CD4-positive, alpha-beta T cell (primary cell): ENCODE measurements at places on chromosomes 16 and 17. TPM values are rescaled to one million over a fixed set of nuclear protein-coding genes. Genes with fewer than 3 reads are reported as not detected.

DNA sequence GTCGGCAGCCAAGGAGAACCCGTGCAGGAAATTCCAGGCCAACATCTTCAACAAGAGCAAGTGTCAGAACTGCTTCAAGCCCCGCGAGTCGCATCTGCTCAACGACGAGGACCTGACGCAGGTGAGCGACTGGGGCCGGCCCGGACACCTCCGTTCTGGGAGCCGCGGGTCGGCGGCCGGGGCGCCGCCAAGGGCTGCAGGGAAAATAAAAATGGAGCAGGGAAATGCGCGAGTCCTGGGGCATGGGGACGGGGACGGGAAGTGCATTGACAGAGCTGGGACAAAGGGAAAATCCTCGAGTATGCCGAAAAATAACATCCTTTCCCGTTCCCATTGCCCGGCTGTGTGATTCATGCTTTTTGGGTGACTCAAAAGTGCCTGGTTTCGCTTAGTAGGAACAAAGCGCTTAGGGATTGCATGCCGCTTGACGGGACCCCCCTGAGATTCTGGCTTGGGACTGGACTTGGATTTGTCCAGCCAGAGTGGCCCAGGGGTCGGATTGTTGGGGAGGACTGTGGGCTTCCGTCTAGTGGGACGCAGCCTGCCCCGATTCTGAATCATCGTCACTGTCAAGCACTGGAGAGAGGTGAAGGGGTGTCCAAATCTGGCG lies 699 bp downstream of the MPRIP start:
- H3K36me3 ChIP-seq: no peaks in the 10 kb centered on the region
- peak overlapping the region; percentile 84 for H3K4me3 ChIP-seq
- DNase-seq: no peak

DNA sequence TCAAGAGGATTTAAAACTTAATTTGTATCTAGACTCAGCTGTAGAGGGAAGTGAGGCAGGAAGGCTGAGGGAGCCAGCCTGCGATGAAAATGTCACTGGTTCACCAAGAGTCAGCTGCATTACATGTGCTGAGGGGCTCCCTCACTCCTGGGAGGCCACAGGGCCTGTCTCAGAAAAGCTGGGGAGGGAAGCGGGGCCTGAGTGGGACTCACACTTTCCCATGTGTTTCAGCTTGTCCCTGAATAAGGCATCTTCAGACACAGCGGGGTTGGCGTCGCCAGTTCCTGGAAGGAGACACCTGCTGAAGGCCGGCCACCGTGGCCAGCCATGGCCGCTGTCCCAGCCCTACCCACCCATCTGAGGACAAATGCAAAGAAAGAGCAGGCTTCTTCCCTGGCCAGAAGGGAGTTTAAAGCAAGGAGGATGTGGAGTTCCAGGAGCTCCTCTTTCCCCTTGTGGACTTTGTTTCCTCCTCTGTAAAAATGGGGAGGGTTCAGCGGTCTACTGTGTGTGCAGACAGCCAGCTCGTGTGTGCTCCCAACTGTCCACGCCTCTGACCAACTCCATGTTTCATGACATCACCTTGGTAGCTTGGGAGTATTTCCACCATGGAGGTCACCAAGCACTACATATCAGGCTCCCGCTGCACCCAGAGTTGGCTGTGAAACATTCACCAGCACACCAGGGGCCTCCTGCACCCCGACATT lies 19.2 kb upstream of the MRPS23 start:
- peaks cover 13% of the 10 kb centered on the region for H3K27me3 ChIP-seq
- H3K36me3 ChIP-seq: no peaks in the 10 kb centered on the region
- no peak for DNase-seq
- peaks cover 21% of the 10 kb centered on the region for H3K4me1 ChIP-seq
- no peak overlapping the region for H3K27ac ChIP-seq

GRCh38 chr17:17019891-17020456 lies 22.3 kb upstream of the MPRIP start:
- no peak overlapping the region for H3K4me3 ChIP-seq
- no peak for DNase-seq
- H3K27ac ChIP-seq: no peak overlapping the region
- no peaks in the 10 kb centered on the region for H3K36me3 ChIP-seq

DNA sequence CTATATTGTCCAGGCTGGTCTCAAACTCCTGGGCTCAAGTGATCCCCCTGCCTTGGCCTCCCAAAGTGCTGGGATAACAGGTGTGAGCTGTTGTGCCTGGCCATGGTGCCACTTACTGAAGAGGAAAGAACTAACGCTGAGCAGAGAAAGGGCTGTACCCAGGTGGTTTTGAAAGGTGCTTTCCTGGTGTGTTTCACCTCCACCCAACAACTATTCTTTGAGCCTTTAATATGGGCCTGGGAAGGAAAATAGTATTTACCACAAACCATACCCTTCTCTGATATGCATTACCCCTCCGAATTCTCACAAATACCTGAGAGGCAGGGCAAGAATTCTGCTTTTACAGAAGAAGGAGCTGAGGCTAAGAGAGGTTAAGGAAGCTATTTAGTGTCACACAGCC lies 24.8 kb downstream of the KPNA2 start:
- no peak for DNase-seq
- H3K4me3 ChIP-seq: no peak overlapping the region
- no peaks in the 10 kb centered on the region for H3K27me3 ChIP-seq
- no peaks in the 10 kb centered on the region for H3K36me3 ChIP-seq
- H3K4me1 ChIP-seq: peaks cover 26% of the 10 kb centered on the region
- H3K27ac ChIP-seq: no peak overlapping the region

DNA sequence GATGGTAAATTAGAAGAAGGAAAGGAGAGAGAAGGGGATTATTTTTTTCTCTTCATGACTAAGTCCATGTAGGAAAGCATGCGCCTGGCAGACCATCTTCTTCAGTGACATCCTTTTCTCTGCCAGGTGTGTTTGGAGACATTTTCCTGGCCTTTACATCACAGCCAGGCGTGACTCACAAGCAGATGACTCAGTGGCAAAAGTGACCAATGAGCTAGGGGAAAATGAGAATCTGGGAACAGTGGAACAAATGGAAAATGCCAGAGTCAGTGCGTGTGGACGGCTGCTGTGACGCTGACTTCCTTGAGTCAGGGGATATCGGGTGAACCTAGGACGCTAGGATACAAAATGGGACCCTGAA lies 9.4 kb downstream of the KIAA0513 start:
- DNase-seq: no peak
- peaks cover 11% of the 10 kb centered on the region for H3K36me3 ChIP-seq
- no peaks in the 10 kb centered on the region for H3K27me3 ChIP-seq
- H3K4me3 ChIP-seq: no peak overlapping the region
- no peak overlapping the region for H3K27ac ChIP-seq
- no peaks in the 10 kb centered on the region for H3K4me1 ChIP-seq

GRCh38 chr16:23726710-23727109 lies 13.7 kb upstream of the ERN2 start:
- H3K36me3 ChIP-seq: no peaks in the 10 kb centered on the region
- H3K27me3 ChIP-seq: no peaks in the 10 kb centered on the region
- no peak overlapping the region for H3K4me3 ChIP-seq
- no peak overlapping the region for H3K27ac ChIP-seq
- peaks cover 2% of the 10 kb centered on the region for H3K4me1 ChIP-seq

DNA sequence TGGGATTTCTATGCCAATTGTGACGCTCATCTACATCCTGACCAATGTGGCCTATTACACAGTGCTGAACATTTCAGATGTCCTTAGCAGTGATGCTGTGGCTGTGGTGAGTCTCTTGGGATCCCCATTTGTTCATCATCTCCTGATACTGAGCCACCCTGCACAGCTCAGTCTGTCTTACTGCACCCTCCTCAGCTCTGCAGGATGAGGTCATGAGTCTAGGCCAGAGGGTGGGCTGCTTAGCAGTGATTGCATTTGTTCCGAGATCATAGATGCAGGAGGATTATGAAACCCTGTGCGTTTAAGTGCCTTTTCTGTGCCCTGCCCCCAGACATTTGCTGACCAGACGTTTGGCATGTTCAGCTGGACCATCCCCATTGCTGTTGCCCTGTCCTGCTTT lies 19.5 kb downstream of the SLC7A6OS start:
- H3K4me1 ChIP-seq: peaks cover 79% of the 10 kb centered on the region
- no peaks in the 10 kb centered on the region for H3K27me3 ChIP-seq
- peaks cover 69% of the 10 kb centered on the region for H3K36me3 ChIP-seq
- H3K27ac ChIP-seq: peak overlapping the region; percentile 74

- H3K4me3 ChIP-seq: no peak overlapping the region
- DNase-seq: no peak
- H3K27me3 ChIP-seq: peaks cover 56% of the 10 kb centered on the region
- H3K36me3 ChIP-seq: no peaks in the 10 kb centered on the region
- no peak overlapping the region for H3K27ac ChIP-seq
Measured at GRCh38 chr17:72123530-72124437, 3.0 kb downstream of the SOX9 start.

GRCh38 chr17:10798332-10798749 lies 5.6 kb downstream of the TMEM238L start:
- no peaks in the 10 kb centered on the region for H3K4me1 ChIP-seq
- no peak overlapping the region for H3K4me3 ChIP-seq
- H3K27me3 ChIP-seq: no peaks in the 10 kb centered on the region
- no peak overlapping the region for H3K27ac ChIP-seq
- no peak for DNase-seq
- H3K36me3 ChIP-seq: no peaks in the 10 kb centered on the region

DNA sequence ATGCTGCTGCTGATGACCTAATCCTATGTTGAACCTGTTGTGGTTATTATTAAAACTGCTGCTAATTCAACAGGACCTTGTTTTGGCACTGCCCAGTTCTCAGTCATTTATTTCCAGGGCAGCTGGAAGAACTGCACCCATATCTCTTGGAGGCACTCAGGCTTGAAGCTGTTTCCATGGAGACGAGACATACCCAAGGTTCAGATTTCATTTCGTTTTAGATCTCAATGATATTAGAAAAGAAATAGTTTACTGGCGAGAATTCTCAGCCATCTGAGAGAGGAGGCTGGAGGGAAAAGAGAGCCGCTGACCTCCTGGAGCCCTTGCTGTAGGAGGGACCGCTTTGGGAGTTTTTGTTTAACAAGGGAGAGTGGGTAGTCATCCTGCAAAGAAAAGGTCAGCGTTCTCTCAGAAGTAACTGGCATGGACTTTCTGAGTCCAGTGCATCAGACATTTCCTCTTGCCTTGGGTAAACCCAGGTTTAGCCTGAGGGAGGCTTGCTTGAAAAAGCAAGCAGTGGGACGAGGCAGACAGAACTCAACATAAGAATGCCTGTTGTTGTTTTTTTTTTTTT lies 75.4 kb downstream of the YPEL2 start:
- H3K27me3 ChIP-seq: no peaks in the 10 kb centered on the region
- no peak overlapping the region for H3K27ac ChIP-seq
- H3K36me3 ChIP-seq: peaks cover 10% of the 10 kb centered on the region
- no peak overlapping the region for H3K4me3 ChIP-seq
- no peak for DNase-seq
- no peaks in the 10 kb centered on the region for H3K4me1 ChIP-seq

- no peaks in the 10 kb centered on the region for H3K4me1 ChIP-seq
- no peaks in the 10 kb centered on the region for H3K36me3 ChIP-seq
- peaks cover 3% of the 10 kb centered on the region for H3K27me3 ChIP-seq
Measured at GRCh38 chr16:26889740-26890139, 177.0 kb upstream of the C16orf82 start.

- H3K4me3 ChIP-seq: peak overlapping the region; percentile 69
- H3K4me1 ChIP-seq: peaks cover 39% of the 10 kb centered on the region
- H3K27me3 ChIP-seq: peaks cover 6% of the 10 kb centered on the region
- no peak overlapping the region for H3K27ac ChIP-seq
Measured at GRCh38 chr17:67993998-67994361, 2.3 kb downstream of the C17orf58 start.

DNA sequence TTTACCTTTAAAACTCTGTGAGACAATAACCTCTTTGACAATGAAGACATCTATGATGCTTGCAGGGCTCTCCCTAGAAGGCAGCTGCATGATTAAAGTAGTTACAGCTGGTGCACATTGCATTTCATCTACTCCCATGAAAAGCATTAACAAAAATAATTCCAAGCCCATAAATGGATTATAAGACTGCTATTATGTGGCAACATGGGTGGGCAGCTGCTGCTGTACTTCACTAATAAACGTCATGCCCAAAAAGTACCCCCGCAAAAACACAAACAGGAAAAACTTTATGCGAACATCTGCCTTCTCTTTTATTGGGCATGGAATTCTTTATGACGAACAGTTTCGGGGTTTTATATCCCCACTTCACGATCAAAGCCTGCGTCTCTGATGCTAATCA lies 224.9 kb downstream of the CA10 start:
- DNase-seq: no peak
- no peaks in the 10 kb centered on the region for H3K27me3 ChIP-seq
- H3K4me3 ChIP-seq: no peak overlapping the region
- no peak overlapping the region for H3K27ac ChIP-seq

DNA sequence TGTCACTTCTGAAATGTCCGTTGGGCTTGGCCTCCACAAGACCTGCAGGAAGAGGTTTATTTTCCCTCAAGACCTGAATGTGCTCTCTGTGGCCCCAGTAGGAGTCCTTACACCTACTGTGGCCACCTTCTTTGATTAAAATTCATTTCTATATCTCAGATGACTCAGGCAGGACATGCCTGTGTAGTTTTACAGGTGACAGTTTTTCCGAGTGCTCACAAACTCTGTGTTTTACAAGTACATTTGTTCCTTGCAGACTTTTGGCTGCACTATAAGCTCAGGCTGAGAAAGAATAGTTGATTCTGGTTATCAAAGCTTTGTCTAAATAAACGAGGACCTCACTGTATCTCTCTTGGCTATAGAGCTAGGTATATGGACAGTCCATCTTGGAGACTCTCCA lies 257.1 kb downstream of the MAP2K4 start:
- H3K4me1 ChIP-seq: no peaks in the 10 kb centered on the region
- no peak overlapping the region for H3K27ac ChIP-seq
- H3K27me3 ChIP-seq: no peaks in the 10 kb centered on the region
- no peaks in the 10 kb centered on the region for H3K36me3 ChIP-seq

- H3K36me3 ChIP-seq: no peaks in the 10 kb centered on the region
- no peak for DNase-seq
Measured at GRCh38 chr16:66598111-66598510, 6.4 kb upstream of the CMTM3 start.

- peaks cover 97% of the 10 kb centered on the region for H3K4me1 ChIP-seq
- DNase-seq: peak; percentile 37
- H3K27me3 ChIP-seq: no peaks in the 10 kb centered on the region
- H3K27ac ChIP-seq: peak overlapping the region; percentile 72
- H3K36me3 ChIP-seq: no peaks in the 10 kb centered on the region
- H3K4me3 ChIP-seq: peak overlapping the region; percentile 1
Measured at GRCh38 chr17:48439875-48440505, 10.0 kb upstream of the SKAP1 start.

Gene SLC2A4
- not detected for total RNA-seq

Gene PYY
- total RNA-seq: not detected

Gene AXIN2
- total RNA-seq: 49.8 TPM
